Naive thymus-derived CD8-positive, alpha-beta T cell (primary cell): ENCODE measurements at places on chromosomes 2 and 18. TPM values are rescaled to one million over a fixed set of nuclear protein-coding genes. Genes with fewer than 3 reads are reported as not detected.

Gene ZNG1B
- total RNA-seq, result 47.6 TPM

Gene STAT4
- 134 TPM for total RNA-seq

Gene ATP6V1C2
- 0.47 TPM for total RNA-seq

Gene GKN1
- total RNA-seq, result not detected

Gene KIDINS220
- total RNA-seq, result 54.1 TPM

Gene GAL3ST2
- total RNA-seq, result not detected

Gene CAPN14
- total RNA-seq, result 0.41 TPM

Gene DCDC2C
- total RNA-seq, result not detected

Gene UGP2
- 89.1 TPM for total RNA-seq

Gene KCNE4
- not detected for total RNA-seq

Gene RUFY4
- 1.5 TPM for total RNA-seq

Gene BABAM2
- total RNA-seq, result 32.2 TPM

Gene SCN9A
- total RNA-seq, result not detected

Gene HOXD3
- total RNA-seq, result not detected

Gene PID1
- total RNA-seq, result not detected

Gene IL1F10
- total RNA-seq, result not detected

Gene PPP4R3B
- total RNA-seq, result 118 TPM
